ENCODE measurements at places on chromosomes 1 and 21.
A peak's percentile ranks its signal among the peaks of the same experiment; 100 is the strongest.

DNA sequence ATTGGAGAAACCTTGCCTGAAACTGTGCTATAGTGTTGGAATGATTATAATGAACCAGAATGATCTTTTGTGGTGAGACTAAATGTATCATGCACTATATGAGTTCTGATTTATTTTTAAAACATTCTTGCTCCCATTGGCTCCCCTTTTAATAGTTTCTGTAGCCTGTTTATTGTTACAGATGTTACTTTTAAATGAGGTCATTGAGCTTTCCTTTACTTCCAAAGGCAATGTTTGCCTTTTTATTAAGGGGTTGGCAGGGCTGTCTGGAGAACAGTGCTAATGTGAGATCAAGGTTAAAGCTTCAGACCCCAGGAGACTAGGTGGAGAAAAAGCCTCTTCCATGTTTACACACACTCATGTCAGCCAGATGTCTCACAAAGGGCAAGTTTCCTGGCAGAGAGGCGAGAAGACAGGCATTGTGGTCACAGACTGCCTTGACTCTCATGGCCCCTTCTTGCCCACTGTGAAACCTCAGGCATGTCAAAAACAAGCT lies 120.6 kb upstream of the RAVER2 start:
- H3K4me1 ChIP-seq: no peaks in the 10 kb centered on the region
- no peak for DNase-seq
- H3K36me3 ChIP-seq: no peaks in the 10 kb centered on the region
- H3K4me3 ChIP-seq: no peak overlapping the region

GRCh38 chr1:153705484-153705883 lies 22.4 kb upstream of the INTS3 start:
- no peak for DNase-seq
- no peaks in the 10 kb centered on the region for H3K4me1 ChIP-seq
- H3K27ac ChIP-seq: no peak overlapping the region
- no peaks in the 10 kb centered on the region for H3K36me3 ChIP-seq
- H3K27me3 ChIP-seq: no peaks in the 10 kb centered on the region

DNA sequence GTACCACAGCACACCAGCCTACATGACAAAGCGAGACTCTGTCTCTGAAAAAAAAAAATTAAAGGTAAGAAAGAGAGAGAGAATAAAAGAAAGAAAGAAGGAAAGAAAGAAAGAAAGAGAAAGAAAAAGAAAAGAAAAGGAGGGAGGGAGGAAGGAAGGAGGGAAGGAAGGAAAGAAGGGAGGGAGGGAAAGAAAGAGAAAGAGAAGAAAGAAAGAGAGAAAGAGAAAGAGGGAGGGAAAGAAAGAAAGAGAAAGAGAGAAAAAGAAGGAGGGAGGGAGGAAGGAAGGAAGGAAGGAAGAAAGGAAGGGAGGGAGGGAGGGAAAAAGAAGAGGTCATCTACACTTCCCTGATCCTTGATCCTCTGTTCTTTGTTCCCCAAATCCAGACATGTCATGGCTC lies 104.8 kb upstream of the GJB5 start:
- no peak overlapping the region for H3K4me3 ChIP-seq
- no peaks in the 10 kb centered on the region for H3K27me3 ChIP-seq
- DNase-seq: no peak
- no peak overlapping the region for H3K27ac ChIP-seq

DNA sequence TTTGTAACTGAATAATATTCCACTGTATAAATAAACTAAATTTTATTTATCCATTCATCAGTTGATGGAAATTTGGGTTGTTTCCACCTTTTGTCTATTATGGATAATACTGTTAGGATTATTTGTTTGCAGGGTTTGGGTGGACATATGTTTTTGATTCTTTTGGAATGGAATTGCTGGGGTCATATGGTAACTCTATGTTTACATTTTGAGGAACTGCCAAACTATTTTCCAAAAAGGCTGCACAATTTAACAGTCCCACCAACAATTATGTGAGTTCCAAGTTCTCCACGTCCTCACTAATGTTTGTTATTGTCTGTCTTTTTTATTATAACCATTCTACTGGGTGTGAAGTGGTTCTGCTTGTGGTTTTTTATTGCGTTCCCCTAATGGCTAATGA lies 4.3 kb upstream of the SERBP1 start:
- no peaks in the 10 kb centered on the region for H3K36me3 ChIP-seq
- peaks cover 5% of the 10 kb centered on the region for H3K4me1 ChIP-seq
- no peak overlapping the region for H3K4me3 ChIP-seq

GRCh38 chr21:25836396-25836795 lies 101.6 kb downstream of the GABPA start:
- H3K4me3 ChIP-seq: no peak overlapping the region
- H3K27me3 ChIP-seq: no peaks in the 10 kb centered on the region
- H3K4me1 ChIP-seq: no peaks in the 10 kb centered on the region
- H3K36me3 ChIP-seq: no peaks in the 10 kb centered on the region
- H3K27ac ChIP-seq: no peak overlapping the region

- H3K4me3 ChIP-seq: no peak overlapping the region
- H3K4me1 ChIP-seq: peaks cover 8% of the 10 kb centered on the region
- DNase-seq: no peak
- H3K36me3 ChIP-seq: no peaks in the 10 kb centered on the region
Observed at GRCh38 chr21:34704119-34704518, 35.3 kb downstream of the CLIC6 start.

DNA sequence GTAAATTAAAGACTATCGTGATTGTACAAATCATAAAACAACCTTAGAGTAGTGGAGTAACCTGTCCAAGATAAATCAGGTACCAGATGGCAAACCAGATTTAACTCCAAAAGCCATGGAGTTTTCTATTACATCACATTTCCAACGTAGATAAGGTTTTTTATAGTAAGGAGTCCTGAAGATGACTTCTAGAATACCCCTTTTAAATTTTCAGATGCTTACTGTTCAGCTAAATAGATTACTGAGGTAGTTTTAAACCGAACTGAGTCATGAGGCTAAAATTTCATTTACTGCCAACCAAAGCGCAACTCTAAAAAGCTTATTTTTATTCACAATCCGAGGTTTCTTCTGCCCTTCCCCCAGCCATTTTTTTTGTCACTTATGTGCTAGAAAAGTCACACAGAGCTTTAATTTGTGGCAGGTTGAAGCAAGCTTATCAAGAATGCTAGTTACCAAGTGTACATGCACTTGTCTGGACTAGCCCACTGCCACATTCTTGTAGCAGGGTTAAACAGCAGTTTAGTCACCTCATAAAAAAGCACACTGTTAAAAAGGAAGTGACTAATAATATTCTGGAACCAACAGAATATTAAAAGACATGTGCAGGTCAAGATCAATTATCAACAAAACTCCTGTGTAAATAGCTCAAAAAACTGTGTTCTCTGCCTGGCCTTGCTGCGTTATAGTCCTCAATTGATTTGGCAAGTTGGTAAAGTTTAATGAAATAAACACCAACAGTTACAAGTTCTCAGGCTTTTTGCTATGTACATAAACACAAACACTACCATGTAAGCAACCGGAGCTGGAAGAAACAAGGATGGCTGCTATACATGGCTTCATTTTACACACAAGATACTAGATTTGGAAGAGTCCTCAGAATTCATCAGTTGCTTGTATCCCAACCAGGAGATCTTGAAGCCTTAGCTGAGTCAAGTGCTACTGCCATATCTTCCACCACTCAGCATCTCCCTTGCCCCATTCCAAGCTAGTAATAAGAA lies 180.3 kb upstream of the DMRTA2 start:
- no peaks in the 10 kb centered on the region for H3K4me1 ChIP-seq
- H3K36me3 ChIP-seq: no peaks in the 10 kb centered on the region
- no peaks in the 10 kb centered on the region for H3K27me3 ChIP-seq
- no peak overlapping the region for H3K27ac ChIP-seq

DNA sequence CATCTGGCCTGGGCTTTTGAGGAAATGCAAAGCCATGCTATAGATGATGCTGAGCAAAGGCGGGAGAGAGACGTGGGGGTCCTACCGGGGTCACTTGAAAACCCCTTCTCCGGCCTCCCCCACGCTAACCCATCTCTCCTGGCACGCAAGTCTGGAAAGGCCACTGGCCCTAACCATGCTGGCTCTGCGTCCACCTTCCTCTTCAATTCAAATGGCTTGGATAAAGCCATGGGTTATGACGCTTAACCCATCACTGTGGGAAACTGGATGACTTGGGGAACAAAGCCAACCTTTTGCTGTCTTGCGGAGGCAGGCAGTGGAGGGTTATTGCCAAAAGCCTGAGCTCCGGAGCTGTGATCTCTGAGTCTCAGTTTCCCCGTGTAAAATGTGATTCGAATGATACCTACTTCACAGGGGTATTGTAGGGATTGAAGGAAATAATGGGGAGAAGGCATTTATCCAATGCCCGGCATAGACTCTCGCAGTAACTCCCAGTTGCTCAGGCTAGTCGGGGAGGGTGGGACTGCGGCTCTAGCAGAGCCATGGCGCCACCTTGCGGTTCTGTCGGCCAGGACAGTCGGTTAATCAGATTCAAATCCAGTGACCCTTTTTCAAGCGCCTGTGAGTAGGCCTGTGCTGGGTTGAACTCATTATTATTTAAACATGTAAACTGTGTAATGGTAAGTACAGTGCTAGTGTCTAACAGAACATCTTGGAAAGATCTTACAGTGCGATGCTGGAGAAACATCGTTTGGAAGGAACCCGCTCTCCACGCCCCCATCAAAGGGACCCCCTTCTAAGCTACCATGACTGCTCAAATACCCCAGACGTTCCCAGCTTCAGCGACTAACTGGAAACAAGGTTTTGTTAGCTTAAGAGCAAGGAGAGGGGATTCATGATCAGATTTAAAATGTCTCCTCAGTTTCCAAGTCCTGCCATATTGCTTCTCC lies 20.3 kb downstream of the NEK2 start:
- no peaks in the 10 kb centered on the region for H3K36me3 ChIP-seq
- no peaks in the 10 kb centered on the region for H3K4me1 ChIP-seq
- no peak overlapping the region for H3K4me3 ChIP-seq
- no peaks in the 10 kb centered on the region for H3K27me3 ChIP-seq
- H3K27ac ChIP-seq: no peak overlapping the region

- no peaks in the 10 kb centered on the region for H3K27me3 ChIP-seq
- no peak for DNase-seq
- H3K4me3 ChIP-seq: no peak overlapping the region
- H3K36me3 ChIP-seq: peaks cover 24% of the 10 kb centered on the region
- no peak overlapping the region for H3K27ac ChIP-seq
Observed at GRCh38 chr1:90993245-90993644, 28.6 kb downstream of the ZNF644 start.

- no peaks in the 10 kb centered on the region for H3K36me3 ChIP-seq
- no peak overlapping the region for H3K27ac ChIP-seq
- no peak overlapping the region for H3K4me3 ChIP-seq
- DNase-seq: no peak
Observed at GRCh38 chr1:91398291-91398690, 6.3 kb downstream of the HFM1 start.

DNA sequence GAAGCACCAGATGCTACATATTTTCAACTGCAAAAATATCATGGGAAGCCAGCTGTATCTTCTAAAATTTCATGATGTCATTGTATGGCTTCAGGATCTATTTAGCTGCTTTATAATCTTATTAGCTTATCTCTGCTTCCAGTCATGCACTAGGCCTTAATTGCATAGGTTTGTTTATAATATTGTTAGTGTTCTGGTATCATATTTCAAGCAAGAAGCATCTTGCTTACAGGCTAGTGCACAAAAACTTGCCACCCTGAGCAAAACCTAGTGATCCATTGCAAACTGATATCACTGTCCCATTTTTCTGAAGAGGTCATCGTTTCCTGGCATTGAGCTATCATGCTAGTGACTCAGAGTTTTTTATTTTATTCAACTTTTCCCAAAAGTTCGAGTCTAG lies 15.7 kb upstream of the NRIP1 start:
- no peaks in the 10 kb centered on the region for H3K36me3 ChIP-seq
- no peak overlapping the region for H3K27ac ChIP-seq
- no peak overlapping the region for H3K4me3 ChIP-seq

DNA sequence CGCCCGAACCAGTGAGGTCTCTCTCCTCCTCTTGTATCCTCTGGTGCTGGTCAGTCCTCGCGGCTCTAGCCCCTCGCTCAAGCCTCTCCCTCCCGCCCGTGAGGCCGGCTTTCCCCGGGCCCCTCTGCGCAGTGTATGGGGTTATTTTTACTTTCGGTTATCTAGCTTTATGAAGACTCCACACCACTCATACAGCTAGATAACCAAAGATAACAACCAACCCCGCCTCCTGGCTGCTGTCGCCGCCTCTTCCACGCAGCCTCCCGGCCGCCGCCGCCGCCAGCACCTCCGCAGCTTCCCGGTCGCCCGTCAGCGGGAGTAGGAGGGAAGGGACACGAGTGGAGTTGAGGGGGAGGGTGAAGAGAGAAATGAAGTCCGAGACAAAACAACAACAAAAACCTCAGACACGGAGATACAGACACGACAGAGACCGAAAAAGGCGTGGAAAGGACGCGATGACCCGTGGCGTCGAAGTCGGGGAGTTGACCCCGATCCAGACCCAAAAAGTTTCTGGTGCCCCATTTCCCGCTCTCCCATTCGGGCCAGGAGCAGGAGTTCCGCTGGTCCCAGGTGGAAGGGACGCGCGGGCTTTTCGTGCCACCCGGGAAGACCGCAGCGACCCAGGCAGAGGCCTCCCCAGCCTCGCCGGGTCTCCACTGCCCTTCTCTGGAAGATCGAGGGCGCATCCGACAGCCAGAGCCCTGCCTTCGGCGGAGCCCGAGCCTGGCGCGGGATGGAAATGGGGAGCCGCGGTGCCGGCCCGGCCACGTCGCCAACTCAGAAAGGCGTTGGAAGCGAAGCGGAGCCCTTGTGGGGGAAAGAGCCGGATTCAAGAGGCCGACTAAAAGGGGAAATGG lies 51.4 kb downstream of the RHBG start:
- H3K36me3 ChIP-seq: no peaks in the 10 kb centered on the region
- H3K4me1 ChIP-seq: peaks cover 15% of the 10 kb centered on the region
- peak overlapping the region; percentile 77 for H3K4me3 ChIP-seq
- H3K27me3 ChIP-seq: no peaks in the 10 kb centered on the region
- peak; percentile 34 for DNase-seq

GRCh38 chr1:48493970-48494769 lies 22.2 kb upstream of the SPATA6 start:
- no peaks in the 10 kb centered on the region for H3K27me3 ChIP-seq
- no peaks in the 10 kb centered on the region for H3K36me3 ChIP-seq
- no peak overlapping the region for H3K27ac ChIP-seq
- peaks cover 4% of the 10 kb centered on the region for H3K4me1 ChIP-seq
- no peak for DNase-seq

- H3K4me1 ChIP-seq: peaks cover 24% of the 10 kb centered on the region
- H3K36me3 ChIP-seq: no peaks in the 10 kb centered on the region
- peak overlapping the region; percentile 65 for H3K4me3 ChIP-seq
- no peak for DNase-seq
- no peaks in the 10 kb centered on the region for H3K27me3 ChIP-seq
Observed at GRCh38 chr1:185318431-185319138, 1.5 kb upstream of the IVNS1ABP start.

- DNase-seq: no peak
- no peaks in the 10 kb centered on the region for H3K27me3 ChIP-seq
- no peaks in the 10 kb centered on the region for H3K36me3 ChIP-seq
Observed at GRCh38 chr1:203187689-203188264, 1.3 kb upstream of the CHI3L1 start.

GRCh38 chr1:88946861-88947260 lies 45.6 kb downstream of the KYAT3 start:
- no peak for DNase-seq
- no peak overlapping the region for H3K27ac ChIP-seq
- peaks cover 11% of the 10 kb centered on the region for H3K36me3 ChIP-seq
- no peak overlapping the region for H3K4me3 ChIP-seq
- no peaks in the 10 kb centered on the region for H3K4me1 ChIP-seq

All from naive thymus-derived CD4-positive, alpha-beta T cell (primary cell).